ENCODE measurements at places on chromosomes 5 and 9.

DNA sequence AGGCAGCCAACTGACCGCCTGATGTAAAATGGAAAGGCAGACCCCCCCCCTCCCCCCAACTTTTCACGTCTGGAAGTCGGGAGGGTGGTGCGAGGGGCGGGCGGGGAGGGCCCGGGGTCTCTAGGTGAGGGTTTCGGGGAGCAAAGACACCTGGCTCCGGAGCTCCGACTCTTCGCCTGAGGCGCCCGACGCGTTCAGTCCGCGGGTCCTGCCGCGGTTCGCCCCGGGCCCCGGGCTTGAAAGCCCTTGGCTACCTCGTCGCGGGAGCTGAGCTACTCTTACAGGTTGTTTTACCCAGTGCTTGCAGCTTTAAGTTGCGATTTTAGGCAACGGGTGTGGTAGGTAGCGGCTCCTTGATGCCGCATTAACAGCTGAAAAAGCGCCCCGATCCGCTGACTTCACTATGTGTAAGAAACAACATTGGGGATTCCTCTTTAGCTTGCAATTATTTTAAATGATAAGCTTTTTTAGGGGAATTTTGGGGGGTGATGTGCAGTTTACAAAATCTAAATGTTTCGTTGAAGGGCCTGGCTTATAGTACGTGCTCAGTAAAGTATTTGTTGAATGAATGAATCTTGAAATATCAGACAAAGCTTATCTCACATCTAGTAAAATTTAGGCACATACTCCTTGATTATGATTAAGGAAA, 722 bp downstream of the CDC42SE2 start:
- no peak for DNase-seq

- DNase-seq, result no peak
These were observed 49.6 kb downstream of the NDST1 start for GRCh38 chr5:150557509-150557872.

- DNase-seq, result no peak
These were observed 160.4 kb downstream of the NSG2 start for GRCh38 chr5:174205939-174206338.

DNA sequence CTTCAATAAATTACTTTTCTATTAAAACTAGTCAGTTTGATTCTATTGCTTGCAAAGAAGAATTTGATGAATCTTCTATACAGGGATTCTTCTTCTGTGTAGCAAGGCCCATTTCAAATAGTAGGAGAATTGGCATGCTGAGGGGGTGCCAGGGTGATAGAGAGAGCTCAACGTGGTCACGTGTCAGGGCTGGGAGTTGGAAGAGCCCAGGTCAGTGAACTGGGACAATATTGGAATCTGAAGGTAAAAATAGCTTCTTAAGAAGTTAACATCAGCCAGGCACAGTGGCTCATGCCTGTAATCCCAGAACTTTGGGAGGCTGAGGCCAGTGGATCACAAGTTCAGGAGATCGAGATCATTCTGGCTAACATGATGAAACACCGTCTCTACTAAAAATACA, 64.1 kb upstream of the TLE1 start:
- no peak for DNase-seq

DNA sequence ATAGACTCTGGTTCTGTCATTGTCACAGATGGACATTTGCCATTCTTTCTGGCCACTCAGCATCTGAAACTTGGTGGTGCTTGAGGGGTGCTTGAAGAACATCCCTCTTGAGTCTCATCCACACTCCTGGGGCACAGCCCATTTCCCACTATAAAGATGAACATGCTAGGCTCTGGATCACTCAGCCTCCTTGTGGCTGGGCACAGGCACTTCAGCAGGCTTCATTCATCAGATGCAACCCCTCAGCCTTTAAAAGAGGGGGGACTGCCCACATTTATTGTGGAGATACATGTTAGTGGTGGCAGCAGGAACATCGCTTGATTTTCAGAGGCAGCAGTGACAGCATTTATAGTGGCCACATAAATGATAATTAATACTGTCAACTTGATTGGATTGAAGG, 124.7 kb upstream of the NIPBL start:
- DNase-seq, result no peak

DNA sequence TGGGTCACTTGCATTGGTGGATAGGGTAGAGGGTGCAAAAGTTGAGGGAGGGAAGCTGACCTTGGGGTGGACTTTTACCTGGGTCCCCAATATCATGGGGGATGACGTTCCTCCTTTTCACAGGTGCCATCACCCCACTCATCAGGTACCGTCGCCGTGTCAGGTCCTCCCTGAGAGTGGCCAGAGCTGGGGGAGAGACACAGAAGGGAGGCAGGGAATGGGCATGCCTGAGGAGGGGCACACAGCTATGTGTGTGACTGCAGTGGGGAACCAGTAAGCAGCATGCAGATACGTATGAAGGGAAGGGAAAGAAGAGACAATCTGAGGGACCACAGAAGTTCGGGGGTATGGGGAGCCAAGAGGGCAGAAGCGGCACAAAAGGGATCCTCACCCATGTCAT, 6.5 kb downstream of the CREB3 start:
- DNase-seq, result no peak

DNA sequence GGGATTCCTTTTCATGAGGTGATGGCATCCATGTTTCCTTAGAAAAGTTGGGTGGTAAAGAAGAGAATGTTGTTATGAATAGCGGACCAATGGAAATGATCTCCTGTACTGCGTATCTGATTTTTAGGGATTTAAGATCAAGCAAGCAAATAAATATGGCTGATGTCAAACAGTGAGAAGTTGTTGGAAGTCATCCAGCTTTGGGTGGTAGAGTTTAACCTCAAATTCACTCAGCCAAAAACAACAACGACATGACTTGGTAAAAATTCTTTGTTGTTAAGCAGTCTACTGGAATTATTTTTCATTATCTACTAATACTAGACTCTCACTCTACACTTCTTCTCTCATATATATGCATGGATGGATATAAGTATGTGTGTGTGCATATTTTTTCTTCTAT, 426.5 kb downstream of the CTNND2 start:
- DNase-seq, result peak; percentile 21

GRCh38 chr5:179836225-179837019, 15.7 kb downstream of the SQSTM1 start:
- no peak for DNase-seq

GRCh38 chr5:8060953-8061429, 192.0 kb downstream of the MTRR start:
- DNase-seq, result no peak

DNA sequence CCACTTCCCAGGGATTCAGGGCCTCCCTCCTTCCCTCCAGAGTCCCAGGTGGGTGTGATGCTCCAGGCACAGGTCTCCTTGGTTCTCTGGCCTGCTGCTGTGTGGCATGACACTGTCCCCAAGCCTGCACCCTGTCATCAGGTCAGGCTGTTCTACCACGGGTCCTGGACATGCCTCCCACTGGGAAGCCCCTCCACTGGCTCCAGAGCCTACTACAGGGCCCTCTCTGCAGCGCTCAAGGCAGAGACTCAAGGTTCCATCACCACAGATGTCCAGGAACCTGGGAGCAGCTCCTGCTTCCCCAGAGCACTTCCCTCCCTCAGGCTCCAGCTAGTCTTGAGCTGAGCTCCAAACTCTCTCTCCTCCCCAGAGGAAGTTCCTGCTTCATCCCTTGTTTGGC, 237.3 kb downstream of the PBX3 start:
- DNase-seq, result no peak

GRCh38 chr5:73322437-73323076, 126.0 kb downstream of the FOXD1 start:
- no peak for DNase-seq

- DNase-seq, result no peak
These were observed 127.2 kb upstream of the ADAMTSL1 start for GRCh38 chr9:18346745-18347144.

DNA sequence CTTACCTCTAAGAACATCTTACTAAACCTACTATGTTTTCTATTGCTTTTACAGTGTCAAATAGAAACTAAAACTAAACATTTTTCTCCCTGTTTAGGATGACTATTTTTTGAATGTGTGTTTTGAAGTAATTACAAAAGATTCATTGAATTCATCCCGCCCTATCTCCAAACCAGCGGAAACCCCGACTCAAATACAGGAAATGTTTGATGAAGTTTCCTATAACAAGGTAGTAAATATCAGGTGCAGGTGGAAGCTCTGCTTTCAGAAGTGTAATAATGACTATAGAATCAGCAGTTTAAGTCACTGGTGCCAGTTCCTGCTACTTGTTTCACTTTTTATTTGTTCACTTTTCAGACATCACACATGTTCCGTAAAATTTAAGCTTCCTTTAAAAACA, 20.0 kb downstream of the ERAP2 start:
- no peak for DNase-seq

DNA sequence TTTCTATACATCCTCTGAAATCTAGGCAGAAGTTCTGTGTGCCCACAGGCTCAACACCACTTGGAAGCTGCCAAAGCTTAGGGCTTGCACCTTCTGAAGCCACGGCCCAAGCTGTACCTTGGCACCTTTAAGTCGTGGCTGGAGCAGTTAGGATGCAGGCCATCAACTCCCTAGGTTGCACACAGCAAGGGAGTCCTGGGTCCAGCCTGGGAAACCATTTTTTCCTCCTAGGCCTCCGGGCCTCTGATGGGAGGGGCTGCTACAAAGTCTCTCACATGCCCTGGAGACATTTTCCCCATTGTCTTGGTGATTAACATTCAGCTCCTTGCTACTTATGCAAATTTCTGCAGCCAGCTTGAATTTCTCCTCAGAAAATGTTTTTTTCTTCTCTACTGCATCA, 15.5 kb upstream of the PLK2 start:
- DNase-seq, result no peak

GRCh38 chr5:149552553-149553160, 1.4 kb upstream of the CSNK1A1 start:
- DNase-seq, result peak; percentile 27

DNA sequence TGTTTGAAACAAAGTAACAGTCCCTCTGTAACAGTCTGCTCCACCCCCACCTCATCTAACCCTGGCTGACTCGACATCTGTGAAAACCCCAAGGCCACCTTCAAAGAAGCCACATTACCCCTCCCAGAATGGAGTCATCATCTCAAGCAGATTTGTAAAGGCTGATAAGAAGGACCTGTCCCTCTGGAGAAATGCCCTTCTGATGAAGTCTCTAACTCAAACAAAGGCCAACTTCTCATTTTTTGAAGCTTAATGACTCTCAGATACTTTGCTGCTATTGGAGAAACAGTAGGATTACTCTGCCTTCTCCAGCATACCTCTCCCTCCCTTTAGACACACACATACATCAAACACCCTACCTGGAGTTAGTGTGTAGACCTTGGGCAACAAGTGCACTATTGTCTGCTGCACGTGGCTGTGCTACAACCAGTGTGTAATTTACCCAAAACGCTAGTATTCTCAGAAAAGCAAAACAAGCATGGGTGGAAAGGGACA, 5.3 kb upstream of the SUSD1 start:
- DNase-seq, result no peak

DNA sequence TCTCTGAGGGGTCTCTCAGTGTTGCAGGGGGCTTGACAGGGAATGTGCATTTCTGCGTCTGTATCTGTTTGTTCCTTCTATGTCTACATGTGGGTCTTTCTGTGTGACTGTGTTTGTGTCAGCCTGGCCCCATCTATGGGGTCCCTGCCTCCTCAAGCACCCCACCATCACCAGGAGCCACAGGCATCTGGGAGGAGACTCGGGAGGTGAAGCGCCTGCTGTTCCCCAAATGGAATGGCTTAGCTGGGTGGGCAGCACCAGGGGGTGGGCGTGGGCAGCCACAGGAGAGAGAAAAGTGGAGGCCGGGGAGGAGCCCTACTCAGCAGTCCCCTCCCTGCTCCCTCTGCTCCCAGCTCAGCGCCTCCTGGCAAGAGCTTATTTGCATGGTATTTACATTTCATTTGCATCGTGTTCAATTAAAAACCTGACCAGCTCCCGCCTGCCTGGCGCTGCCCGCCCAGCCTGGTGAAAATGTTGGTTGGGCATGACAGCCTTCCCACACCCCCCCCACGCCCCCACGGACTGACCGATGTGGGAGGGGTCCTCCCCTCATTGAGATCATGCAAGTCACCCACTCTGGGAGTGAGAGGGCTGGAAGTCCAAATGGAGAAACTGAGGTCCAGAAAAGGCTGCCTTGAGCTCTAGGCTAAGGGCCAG, 50.5 kb downstream of the CXXC5 start:
- peak; percentile 93 for DNase-seq

- DNase-seq, result no peak
These were observed 20.7 kb downstream of the PTPN3 start for GRCh38 chr9:109477258-109478050.

GRCh38 chr5:58458743-58459145, 1.1 kb downstream of the PLK2 start:
- DNase-seq, result peak; percentile 48

DNA sequence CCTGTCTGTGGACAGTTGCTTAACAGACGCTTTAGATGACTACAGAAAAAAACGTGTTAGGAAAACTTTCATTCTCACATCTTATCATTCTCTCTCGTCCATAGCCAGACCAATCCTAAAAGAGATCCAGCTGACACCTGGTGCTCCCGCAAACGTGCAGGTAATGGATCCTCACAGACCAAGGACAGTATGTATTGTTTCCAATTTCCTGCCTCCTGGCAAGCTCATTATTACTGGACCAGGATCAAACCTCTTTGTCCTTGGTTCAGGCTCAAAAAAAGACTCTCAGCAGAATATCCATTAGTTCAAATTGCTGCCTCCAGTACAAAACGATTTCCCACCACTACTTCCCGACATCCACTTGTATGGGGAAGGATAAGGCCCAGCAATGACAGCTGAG, 62.4 kb downstream of the SERINC5 start:
- no peak for DNase-seq

- peak; percentile 24 for DNase-seq
These were observed 29.9 kb upstream of the PDE4D start for GRCh38 chr5:59923465-59923864.

DNA sequence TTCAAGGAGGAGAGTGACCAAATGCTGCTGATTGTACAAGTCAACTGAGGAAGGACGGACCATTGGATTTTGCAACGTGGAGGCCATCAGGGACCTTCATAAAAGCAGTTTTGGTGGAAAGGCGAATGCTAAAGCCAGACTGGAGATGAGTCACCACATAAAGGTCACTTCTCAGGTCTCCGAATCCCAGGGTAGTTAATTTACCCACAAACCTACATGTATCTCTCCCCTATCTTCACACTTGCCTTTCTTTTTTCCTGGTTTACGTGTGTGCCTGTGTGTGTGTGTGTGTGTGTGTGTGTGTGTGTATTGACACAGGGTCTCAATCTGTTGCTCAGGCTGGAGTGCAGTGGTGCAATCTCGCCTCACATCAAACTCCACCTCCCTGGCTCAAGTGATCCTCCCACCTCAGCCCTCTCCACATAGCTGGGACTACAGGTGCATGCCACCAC, 4.6 kb upstream of the CTNNA1 start:
- DNase-seq, result peak; percentile 18

Data from fibroblast of upper back skin (primary cell).